ENCODE measurements at places on chromosomes 5 and 9.
A peak's percentile ranks its signal among the peaks of the same experiment; 100 is the strongest.

DNA sequence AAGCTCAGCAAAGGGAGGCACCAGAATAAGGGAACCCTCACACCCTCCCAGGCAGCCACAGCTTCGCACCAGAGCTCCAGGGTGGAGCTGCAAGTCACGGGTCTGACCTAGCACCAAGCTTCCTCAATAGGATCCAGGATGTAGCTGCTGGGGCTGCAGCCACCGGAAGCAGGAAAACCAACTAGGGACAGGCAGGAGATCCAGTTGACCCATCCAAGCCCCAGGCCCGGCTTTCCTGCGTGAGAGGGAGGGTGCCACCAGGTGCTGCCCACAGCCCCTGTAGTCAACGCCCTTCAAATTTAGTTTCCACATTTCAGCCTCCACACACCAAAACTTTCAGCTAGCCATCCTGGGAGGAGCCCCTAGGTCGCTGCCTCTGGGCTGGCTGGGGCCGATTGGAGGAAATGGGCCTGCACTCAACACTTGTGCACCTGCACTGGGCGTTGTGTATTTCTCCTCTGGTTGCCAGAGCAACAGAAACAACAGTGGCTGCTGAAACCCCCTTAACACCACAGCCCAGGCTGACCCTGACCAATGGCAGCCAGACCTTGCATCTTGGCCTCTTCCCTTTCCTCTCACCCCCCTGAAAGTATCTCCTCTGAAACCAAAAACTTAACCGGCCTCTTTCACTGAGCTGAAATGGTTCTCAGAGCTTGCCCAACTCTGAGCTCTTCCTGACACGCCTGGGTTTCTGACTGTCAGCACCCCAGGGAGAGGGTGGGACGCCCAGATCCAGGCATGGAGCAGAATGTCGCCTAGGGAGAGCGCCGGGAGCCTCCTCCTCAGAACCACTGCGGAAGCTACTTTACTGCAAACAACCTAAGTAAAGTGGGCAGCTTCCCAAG, 226.5 kb upstream of the MAP3K1 start:
- DNase-seq, result no peak

- DNase-seq, result peak; percentile 51
Measured at GRCh38 chr9:127801955-127802575, 617 bp upstream of the FPGS start.

GRCh38 chr9:37596504-37596903, 4.1 kb upstream of the TOMM5 start:
- no peak for DNase-seq

DNA sequence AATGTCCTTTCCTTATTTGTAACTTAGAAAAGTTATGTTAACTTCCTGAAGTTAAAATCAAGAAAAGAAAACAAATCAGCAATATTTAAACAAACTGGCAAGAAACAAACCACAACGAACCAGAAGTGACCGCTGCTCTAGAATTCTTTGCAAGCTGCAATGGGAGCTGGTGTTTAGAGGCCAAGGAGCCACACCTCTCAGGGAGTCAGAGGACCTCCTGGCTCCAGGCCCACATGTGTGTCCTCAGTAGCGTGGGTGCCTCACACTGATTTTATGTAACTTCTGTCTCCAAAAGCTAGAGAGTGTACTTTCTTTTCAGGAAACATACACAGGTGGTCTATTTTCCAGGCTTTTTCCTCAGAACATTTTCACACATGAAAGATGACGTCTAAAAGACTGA, 100.4 kb downstream of the IRX2 start:
- DNase-seq, result no peak

DNA sequence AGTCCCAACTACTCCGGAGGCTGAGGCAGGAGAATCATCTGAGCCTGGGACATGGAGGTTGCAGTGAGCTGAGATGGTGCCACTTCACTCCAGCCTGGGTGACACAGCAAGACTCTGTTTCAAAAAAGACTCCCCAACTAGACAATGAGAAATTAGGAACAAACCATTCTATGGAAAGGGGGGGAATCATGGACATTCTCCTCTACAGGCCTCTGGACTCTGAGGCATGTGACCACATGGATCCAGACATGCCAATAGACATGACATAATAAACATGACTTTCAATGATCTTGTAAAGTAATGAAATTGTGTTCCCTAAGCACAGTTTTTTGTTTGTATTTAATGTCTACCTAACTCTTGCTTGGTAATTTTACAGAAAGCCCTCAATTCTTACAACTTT, 8.8 kb downstream of the HOMER1 start:
- no peak for DNase-seq

DNA sequence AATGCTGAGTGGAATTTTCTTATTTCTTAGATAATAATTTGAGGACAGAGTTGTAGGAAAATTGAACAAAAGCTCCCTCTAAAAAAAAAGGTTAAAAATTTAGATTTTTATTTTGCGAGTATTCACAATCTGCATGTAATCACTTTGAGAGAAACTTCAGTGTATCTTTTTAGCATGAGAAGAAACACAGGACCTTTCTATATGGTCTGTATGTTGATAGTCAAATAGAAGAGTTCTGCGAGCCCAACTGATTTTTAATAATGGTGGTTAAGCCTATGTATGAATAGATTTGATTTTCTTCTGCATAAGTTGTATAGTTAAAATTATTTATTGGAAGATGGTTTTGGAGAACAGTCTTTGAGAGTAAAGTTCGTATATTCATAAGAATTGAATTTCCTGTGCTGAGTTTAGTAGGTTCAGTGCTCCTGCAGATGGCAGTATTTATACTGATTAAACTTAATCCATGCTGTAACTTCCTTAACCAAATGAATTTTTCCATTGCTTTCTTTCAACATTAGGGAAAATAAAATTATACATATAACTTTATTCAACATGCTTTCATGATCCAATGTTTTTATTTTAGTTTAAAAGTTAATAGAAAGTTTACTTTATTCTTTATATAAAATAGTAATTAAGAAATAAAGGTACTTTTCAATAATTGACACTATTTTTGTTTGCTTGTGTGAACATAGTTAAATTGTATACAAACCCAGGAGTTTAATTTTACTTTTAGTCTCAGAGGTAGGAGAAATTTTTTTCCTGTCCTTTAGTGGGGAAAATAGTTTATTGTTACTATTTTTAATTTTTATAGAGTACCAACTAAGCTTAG, 19.6 kb downstream of the TCERG1 start:
- DNase-seq, result peak; percentile 63

- no peak for DNase-seq
Measured at GRCh38 chr9:16535555-16535954, 334.9 kb downstream of the BNC2 start.

GRCh38 chr5:77873239-77873638, 97.1 kb upstream of the TBCA start:
- no peak for DNase-seq

DNA sequence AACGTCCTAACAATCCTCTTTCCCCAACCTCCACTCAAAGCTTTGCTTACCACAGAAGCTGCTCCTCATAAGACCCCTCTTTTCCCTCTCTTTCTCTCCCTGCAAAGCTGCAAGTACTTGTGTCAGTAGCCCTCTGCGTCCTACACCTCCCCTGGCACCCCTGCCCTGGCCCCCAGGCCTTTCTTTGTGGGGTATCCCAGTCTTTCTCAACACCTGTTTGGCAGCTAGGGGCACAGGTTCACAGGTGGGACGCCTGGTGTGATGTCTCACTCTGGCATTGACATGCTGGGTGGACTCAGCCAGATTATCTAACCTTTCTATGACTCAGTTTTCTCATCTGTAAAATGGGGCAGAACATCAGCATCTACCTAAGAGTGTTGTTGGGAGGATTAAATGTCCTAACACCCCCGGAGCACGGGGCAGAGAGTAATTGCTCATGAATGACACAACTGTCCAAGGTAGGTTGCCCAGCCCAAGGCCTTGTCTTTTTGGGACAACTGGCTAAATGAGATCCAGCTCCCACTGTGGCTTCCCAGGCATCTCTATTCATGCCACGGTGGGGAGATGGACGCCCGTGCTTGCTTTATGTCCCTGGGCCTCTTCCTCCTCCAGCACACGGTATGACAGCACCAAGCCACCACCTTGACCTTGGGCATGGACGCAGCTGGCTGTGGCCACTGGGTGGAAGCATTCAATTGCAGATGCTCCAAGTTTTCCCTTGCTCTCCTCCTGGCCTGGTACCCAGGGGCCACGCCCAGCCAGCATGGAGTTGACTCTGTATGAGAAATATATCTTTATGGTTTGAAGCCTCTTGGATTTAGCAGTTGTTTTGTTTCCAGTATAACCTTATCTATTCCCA, 190.4 kb downstream of the RGS3 start:
- no peak for DNase-seq

DNA sequence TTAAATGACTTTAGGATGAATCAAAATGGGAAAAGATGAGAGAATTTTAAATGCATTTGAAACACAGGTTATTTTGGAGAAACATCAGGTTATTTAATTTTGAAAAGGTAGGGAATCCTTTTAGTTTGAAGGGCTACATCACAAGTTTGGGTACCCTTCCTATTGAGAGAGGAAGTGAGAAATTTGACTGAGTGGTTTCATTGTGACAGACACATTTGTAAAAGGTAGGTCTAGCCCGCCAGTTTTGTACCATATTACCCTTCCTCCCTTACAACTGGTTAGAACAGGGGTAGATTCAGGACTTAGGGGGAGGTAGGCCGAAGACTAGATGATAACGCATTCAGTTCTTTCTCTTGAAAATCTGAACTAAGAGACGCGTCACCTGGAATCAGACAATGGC, 464.2 kb downstream of the EBF1 start:
- no peak for DNase-seq
